ENCODE measurements at places on chromosomes 3 and 15.

DNA sequence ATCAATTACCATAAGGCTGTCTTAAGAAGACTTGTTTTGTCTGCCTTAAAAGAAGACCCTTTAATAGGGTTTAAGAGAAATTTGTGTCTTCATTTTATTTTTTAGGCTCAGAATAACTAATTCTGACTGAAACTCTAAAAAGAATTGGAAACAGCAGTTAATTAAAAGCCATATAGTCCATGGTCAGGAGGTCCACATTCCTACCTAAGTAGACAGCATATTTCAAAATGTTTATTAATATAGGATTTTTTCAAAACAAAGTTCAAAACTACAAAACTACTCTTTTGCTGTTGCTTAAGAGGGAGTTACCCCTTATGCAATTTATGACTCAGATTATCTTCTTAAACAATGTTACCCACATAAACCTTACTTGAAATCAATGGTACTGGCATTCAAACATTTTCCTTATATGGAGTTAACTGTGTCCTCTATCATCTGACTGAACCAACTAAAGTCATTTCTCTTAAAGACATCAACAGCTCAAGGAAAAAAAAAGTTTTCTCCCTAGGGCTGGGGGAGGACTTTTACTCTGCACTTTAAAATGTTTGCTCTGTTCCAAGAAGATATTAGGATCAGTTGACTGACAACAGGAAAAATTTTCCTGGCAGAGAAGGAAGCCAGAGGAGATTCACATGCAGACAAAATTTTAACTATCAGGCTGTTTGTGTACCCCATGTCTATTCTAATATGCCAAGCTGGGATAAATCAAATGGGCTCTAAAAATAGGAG is 56.8 kb upstream of the NANOGP8 start:
- no peak for DNase-seq

DNA sequence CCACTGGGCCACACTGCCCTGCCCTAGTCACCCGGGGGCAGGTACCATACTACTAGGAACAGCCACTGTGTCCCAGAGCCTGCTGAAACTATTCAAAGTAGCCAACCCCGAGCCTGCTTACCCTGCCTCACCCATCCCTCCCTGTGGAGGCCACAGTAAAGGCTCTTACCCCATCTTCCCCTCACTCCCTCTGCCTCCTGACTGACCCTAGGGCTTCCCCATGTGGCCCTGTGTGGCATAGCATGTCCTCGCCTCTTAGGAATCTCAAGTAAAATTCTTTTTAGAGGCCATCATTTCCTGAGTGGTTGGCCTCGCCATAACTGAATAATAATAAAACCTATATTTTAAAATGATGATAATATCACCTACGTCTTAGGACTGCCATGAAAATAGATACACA is 112.2 kb upstream of the SLC6A11 start:
- DNase-seq: no peak

DNA sequence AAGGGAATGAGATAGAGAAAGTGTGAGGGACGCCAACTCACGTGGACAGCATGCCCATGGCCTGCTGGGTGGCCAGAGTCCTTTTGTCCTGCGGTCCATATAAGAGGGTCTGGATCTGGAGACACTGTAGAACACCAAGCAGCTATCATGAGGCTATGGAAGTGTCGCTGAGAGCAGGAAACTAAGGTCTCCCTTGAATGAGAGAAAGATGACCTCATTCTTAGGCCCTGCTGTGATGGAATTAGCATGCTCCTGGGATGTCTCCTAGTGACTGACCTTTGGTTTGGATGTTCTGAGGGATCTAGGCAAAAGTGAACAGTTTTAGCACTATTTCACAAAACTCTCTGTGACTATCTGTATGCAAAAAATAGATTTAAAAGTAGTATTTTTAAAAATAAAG is 34.4 kb downstream of the SYNM start:
- DNase-seq: no peak

DNA sequence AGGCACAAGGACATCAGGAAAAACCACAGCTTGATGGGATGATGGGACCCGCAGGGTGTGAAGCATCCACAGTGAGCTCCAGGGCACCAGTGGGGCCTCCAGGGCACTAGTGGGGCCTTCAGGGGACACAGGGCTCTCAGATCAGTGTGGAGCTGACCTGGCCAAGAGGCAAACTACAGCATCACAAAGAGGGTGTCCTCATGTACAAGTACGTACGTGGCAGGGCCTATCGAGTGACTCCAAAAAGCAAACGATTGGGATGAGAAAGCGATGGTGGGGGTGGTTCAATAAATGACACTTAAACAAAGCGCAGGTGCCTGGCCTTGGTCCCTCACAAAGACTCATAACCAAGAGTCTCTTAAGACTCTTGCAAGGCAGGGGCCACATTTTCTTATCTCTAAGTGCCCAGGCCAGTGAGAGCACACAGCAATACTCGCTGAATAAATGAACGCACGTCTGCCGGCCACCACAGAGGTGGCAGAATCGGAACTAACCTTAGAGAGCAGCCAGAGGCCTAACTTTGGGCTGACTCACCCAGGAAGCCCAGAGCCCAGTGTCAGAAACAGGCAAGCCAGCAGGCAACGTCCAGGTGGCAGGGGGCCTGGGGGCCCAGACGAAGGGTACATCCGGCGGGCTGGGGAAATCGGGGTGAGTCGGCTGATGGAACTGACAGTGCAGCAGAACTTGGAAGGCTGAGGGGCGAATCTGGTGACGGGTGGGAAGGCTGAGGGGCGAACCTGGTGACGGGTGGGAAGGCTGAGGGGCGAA is 8.7 kb downstream of the PCSK6 start:
- DNase-seq: no peak

DNA sequence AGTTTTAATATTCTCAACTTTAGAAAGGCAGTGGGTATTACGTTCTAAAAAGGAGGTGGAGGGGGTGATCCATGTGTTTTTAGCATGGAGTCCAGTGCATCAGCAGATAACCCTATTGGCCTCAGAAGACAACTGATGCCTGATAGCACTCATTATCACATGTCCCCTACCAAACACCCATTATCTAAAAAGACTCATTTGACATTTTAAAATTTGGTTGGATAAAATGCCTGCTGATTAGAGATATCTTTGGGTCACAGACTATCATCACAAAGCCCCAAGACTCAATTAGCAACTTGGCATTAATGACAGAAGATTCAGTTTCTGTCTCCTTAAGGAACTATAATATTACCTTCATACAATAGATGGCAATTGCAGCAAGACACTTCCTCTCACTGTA is 589.3 kb downstream of the RBMS3 start:
- no peak for DNase-seq

GRCh38 chr15:40128766-40129660 is 20.3 kb upstream of the BMF start:
- DNase-seq: no peak

DNA sequence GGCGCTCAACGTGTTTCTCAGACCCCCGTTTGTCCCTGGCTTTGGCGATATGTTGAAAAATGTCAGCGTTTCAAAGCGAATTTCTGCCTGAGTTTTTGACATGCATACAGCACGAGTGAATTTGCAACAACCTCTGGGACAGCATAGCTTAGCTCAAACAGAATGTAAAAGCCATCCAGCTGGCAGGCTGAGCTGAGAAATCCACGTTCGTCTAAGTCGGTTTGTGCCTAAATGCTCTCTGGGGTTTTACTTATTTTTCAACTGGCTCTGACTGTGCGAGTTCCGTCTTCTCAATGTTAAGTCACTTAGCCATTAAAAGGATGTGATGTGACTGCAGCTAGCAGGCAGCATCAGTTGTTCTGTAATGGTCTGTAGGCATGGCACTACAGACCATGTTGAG is 243.5 kb upstream of the SLCO3A1 start:
- no peak for DNase-seq

GRCh38 chr3:55636300-55637195 is 149.4 kb upstream of the WNT5A start:
- DNase-seq: no peak

GRCh38 chr15:35545316-35545823 is 595 bp downstream of the DPH6 start:
- no peak for DNase-seq

DNA sequence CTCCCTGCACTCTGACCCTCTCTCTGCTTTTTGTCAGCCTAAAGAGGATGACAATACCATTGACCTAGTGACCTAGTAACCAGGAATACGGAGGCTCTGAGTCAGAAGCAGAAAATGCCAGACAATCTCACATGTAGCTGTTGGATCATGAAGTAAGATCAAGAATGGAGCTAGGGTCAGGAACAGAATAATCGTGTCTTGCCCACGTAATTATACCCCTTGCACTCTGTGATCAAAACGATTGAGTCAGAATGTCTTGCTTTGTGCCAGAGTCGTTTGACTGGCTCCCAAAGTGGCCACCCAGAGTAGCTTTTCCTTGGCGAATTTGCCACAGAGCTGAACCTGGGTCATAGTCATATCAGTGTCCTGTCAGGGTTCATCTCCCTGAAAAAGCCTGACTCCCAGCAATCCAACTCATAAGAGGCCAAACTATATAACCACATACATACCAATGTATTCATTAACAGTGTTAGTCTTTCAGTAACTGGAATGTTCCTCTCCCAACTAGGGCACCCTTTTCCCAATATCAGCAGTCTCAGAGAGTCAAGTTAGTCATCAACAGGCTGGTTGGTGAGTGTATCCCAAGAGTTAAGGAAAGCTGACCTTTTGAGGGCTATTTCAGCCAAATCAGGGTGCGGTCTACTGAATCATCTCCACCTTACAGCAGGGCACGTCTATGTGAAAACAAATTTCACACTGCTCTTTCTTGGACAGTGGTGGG is 5.0 kb upstream of the CDV3 start:
- DNase-seq: no peak

DNA sequence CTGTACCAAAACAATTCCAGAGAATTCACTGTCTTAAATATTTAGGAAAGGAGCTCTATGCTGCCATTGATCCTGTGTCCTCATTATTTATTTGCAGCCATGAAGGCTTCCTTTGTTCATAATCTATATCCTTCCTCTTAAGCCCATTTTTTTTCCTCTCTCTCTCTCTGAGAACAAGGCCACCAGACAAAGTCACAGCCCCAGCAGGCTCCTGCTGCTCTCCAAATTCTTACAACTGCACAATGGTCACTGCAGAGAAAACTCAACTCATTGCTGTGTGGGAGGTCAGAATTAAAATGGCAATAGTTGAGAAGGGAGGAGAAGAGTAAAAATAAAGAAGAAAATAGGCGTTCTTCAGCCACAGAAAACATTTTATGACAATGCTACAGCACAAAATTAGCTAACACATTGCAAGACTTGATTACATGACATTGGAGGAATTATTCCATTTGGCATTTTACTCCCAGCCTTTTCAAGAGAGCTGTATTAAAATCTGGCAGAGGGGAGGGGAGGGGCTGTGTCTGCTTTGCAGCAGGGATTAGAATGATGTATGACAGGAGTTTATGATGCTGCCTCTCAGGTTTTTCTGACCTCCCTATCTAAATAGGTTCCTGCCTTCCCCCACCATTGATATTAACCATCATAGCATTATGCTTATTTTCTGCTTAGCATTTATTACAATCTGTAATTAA is 399.7 kb upstream of the THBS1 start:
- no peak for DNase-seq

GRCh38 chr3:112799946-112800345 is 46.7 kb downstream of the CD200R1L start:
- DNase-seq: no peak
